ENCODE measurements at places on chromosomes 16 and 17.
A peak's percentile ranks its signal among the peaks of the same experiment; 100 is the strongest.

DNA sequence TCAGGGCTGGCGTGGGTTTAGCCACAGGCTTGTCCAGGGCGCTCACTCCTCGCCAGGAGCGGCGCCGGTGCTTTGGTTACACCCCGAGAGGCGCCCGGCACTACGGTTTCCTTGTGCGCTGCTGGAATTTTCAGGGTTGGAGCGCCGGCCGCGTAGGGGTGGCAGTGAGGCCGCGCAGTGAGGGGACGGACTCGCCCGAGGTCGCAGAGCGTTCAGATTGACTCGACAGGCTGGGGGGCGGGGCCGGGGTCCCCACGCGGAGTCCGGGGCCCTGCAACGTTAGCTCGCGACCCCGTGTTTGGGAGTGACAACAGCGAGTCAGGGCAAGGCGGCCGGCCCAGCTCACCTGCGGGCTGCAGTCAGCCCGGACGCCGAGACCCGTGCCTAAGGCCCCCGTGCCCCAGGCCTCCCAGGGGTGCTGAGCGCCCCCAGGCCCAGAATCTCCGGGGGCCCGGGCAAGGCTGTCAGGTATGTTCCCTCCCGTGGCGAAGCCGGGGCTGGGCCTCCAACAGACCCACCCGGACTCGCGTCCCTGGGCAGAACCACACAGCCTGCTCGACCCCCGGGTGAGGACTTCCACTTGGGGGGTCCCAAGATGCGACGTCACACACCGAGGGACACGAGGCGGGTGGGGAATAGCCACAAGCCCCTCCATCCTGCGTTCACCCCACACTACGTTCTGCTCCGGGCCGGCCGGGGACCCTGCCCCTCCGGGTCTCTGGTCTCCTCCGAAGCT is 1.3 kb upstream of the ACTG1 start:
- no peak for DNase-seq

DNA sequence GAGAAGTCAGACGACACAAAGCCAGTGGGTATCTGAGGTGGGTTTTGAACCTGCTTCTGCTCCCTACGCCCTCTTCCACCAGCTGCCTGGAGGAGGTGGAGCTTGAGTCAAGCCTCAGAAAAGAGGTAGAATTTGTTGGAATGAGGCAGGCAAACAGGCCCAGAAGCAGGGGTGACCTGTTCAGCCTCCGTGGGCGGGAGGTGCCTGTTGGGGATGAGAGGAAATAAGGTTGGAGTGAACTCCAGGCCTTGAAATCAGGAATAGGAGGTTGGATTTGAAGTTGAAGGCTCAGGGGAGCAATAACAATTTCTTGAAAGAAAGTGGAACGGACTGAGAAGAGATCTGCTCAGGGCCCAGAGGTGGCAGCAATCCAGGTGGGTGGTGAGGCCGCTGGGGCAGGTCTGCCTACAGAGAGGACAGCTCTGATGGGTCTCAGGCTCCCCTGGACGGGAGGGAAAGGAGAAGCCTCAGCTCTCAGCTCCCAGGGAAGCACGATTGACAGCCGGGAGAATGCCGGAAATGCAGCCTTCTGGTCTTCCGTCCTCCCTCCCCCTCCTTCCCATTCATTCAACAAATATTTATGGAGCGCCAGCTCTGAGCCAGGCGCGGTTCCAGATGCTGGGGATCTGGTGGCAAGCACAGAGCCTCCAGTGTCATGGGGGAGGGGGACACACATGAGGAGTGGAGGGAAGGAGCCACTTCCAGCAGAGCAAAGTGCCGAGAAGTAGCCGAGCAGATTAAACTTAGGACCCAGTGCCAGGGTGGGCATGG is 61.9 kb upstream of the CIBAR2 start:
- DNase-seq: no peak

GRCh38 chr16:50152351-50152806 is 727 bp upstream of the TENT4B start:
- DNase-seq: peak; percentile 64

GRCh38 chr16:85730186-85730465 is 20.8 kb downstream of the C16orf74 start:
- no peak for DNase-seq

DNA sequence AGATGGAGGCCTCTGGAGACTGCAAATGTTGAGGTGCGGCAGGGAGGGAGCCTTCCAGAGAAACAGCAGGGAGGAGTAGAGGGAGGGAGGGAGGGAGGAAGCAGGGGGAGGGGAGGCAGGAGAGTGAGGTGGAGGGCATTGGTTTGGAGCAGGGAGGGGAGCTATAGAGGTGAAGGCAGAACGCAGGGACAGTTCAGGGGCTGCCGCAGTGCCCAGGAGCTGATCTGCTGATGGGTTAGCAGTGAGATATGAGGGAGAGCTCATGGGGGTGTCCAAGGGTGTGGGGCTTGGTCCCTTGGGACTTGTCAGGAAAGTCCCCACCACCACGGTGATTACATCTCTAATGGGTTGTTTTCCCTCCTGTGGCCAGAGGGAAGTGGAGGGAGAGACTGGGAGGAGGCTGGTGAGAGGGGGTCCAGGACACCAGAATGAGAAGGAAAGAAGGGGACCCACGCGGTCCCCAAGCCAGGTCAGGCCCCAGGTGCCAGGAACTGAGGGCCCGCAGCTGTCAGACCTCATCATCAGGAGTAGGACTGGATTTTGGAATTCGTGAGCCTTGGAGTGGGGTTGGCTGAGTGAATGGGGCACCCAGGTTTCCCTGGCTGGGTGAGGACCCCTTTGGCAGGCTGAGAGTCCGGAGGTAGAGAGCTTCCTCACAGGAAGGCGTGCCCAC is 11.2 kb downstream of the CA4 start:
- no peak for DNase-seq

DNA sequence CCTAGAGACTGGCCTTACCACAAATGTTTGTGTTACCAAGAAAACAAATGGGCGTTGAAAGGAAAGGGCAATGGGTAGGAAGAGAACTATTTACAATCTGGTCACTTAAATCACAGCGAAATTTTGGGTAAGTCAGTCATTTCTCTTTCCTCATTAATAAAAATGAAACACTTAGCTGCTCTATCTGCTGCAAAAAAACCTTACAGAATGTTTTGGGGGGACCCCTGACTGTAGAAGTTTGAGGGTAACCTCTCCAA is 742 bp upstream of the NUTF2 start:
- no peak for DNase-seq

DNA sequence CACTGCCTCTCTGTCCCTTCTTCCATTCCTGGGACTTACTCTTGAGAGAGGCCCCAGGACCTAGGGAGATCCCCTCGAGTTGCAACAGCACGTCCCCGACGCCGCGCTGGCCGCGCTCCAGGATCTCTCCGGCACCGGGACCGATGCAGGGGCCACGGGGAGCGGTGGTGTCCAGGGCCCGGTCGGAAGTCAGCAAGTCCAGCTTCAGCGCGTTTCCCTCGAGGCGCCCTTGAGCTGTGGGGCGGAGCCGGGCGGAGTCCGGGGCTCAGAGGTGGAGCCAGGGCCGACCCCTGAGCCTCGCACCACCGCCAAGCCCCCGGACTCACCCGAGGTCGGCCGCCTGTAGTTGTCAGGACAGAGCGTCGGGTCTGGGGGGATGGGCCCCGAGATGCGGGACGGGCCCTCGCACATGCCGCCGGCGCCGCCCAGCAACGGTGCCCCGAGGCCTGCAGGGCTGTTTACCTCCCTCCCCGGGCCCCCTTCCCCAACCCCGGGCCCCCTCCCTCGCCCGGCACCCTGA is 458 bp downstream of the ENKD1 start:
- no peak for DNase-seq

- no peak for DNase-seq
Observed at GRCh38 chr17:62696256-62696655, 68.8 kb downstream of the MRC2 start.

GRCh38 chr16:46620266-46621005 is 743 bp downstream of the SHCBP1 start:
- no peak for DNase-seq

DNA sequence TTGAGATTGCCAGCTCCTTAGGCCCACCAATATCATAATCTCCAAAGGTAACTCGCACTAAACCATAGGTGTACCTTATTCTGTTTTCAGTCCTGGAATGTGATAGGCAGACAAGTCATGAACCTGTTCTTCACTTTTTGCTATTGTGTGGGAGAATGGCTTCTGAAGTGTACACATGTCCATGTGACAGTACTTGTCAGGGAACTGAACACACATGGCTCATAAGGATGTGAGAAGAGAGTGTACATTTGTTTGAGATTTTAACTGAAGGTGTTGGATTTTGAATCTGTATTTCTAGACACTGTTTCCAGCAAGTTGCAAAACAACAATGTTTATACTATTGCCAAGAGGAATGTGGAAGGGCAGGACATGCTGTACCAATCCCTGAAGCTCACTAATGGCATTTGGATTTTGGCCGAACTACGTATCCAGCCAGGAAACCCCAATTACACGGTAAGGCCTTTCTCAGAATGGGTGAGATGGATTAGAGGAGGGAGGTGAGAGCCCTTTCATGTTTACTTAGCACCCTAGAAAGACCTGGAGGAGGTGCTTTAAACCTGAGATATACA is 14.5 kb upstream of the RASL10B start:
- no peak for DNase-seq

DNA sequence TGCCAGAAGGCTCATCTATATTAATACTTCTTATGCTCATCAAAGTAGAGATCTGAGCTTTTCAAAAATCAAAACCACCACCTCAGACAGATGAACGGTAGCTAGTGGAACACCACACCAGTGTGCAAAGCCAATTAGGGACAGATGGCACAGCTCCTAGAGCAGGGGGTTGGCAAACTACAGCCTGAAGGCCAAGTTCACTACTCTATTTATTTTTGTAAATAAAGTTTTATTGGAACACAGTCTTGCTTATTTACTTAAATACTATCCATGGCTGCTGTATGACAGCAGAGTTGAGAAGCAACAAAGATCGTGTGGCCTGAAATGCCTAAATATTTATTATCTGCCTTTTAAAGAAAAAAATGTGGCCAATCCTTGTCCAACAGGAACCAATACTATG is 56.8 kb downstream of the AMFR start:
- no peak for DNase-seq
